Uterus (tissue), 4 donors: ENCODE measurements at places on chromosomes 11 and 22. TPM values are rescaled to one million over a fixed set of nuclear protein-coding genes. Genes with fewer than 3 reads are reported as not detected.

GRCh38 chr11:129234978-129235377 lies 42.9 kb upstream of the ARHGAP32 start:
- DNase-seq: no peak

GRCh38 chr22:45071618-45072017 lies 61.8 kb upstream of the PHF21B start:
- DNase-seq: no peak

The LAYN gene
- 58.2 TPM for total RNA-seq

GRCh38 chr22:29581799-29582198 lies 886 bp upstream of the NIPSNAP1 start:
- no peak for DNase-seq

The EP300 gene
- 18.8 TPM for total RNA-seq
